ENCODE measurements at places on chromosomes 5 and 9.

- DNase-seq, result no peak
These were observed 29.3 kb downstream of the CYFIP2 start for GRCh38 chr5:157295247-157295646.

DNA sequence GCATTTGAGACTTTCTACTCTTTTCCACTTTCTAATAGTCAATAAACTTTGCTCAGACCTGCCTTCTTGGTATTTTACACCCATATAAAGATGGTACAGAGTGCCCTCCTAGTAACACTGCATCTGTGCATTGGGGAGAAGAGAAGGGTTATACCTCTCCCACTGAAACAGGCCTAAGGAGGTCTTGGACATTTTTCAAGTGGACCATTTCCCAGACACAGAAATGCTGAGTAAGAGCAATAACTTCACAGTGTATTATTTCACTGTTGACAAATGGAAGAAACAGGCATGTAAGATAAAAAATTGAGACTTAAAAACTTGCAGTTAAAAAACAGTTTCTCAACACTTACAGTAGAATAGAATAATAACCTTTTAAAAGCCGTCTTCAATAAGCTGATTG, 1224.0 kb upstream of the CDH18 start:
- no peak for DNase-seq

DNA sequence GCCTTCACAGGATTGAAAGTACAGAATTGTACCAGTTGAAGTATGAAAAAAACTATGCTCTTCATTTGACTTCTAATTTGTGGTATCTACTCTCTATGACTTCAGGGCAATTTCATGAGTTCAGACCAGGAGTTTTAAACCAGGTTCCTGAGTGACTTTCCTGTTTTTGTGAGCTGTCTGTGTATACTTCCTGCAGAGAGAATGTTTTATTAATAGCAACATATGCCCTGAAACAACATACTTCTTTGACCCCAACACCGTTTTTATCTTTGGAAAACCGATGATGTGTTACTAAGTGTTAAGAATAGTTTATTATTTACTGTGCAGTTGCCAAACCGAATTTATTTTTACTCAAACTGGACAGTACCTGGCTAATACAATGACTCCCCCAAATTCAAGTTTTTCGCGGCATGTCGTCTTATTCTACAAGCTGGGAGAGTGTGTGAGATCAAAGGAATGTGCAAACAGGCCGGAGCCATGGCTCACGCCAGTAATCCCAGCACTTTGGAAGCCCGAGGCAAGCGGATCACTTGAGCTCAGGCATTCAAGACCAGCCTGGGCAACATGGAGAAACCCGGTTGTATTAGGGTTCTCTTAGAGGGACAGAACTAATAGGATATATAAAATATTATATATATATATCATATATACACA, 58.7 kb upstream of the ERBIN start:
- no peak for DNase-seq

DNA sequence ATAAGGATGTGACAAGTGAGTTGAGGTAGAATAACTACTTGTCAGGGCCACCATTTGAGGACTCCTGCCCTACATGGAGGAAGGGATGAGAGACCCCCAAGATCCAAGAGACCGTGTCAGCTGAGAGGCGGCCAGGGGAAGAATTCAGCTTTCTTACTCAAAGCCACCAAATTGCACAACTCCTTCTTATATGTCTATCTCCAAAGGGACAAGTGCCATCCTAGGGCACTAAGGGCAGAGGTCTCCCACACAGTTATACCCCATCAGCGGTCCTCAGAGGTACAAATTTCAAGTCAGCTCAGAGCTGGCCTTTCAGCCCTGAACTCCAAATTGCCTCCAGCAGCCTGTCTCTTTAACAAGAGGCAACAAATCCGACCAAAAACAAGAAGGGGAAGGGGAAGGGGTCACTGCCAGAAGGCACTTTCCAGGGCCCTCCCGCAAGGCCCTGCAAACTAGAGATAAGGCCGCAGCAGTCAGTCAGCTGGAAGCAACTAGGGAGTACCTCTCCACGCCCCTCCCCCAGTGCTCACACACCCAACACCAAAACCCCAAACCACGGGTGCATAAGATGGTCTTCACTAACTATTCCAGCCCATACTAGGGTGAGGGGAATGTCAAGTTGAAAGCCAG, 6.1 kb upstream of the STOML2 start:
- no peak for DNase-seq

DNA sequence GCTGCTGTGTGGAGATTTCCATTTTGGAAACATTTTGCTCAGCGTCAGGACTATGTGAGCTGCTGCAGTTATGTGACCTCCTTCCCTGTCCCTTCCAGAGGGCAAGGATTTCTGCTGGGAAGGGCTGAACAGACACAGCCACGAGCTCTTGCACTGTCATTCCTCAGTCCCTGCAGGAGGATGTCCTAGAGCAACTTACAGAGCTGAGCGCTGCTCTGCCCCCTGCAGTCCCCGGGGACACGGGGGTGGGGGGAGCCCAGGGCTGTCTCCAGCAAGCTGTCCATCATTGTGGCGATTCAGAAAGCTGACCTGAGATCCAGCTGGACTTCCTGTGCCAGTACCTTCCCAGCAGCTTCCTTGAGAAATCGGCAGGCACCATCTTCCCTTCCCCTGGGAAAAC, 28.0 kb upstream of the MAP1B start:
- DNase-seq, result no peak

DNA sequence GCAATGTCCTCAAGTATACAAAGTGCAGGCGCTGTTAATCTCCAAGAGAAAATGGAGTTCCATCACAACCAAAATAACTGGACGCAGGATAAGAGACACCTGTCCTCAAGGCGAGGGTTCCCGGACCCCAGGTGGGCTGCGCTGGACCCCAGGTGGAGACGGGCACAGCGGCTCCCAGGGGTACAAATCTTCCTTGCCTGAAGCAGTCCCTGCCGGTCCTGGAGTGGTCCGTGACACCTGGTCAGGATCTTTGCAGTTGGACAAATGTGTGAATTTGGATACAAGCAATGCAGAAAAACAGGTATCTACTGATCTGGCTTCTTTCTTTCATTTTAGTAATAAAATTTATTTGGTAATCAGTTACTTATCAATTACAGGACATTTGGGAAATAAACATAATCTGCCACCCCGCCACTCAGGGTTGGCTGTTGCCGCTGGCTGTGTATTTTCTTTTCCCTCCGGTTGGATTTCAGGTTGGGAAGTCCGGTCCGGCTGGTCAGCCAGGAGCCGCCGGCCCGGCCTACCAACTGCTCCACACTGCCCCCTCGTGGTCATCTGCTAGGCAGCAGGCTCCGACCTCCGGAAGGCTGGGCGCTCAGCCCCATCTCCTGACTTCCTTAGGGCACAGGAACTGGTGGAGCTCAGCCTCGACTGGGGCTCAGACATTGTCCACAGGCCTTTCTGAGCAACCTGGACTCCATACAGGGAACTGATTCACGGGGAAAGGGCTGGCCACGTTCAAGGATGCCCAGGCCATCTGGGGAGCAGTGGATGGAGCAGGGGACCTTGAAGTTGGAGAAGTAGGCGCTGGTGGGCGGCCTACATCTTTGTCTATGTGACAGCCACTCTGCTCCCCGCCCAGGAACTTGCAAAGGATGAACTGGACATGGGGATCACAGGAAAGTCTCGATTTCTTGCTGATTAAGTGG, 43.4 kb downstream of the NXNL2 start:
- DNase-seq, result peak; percentile 13

DNA sequence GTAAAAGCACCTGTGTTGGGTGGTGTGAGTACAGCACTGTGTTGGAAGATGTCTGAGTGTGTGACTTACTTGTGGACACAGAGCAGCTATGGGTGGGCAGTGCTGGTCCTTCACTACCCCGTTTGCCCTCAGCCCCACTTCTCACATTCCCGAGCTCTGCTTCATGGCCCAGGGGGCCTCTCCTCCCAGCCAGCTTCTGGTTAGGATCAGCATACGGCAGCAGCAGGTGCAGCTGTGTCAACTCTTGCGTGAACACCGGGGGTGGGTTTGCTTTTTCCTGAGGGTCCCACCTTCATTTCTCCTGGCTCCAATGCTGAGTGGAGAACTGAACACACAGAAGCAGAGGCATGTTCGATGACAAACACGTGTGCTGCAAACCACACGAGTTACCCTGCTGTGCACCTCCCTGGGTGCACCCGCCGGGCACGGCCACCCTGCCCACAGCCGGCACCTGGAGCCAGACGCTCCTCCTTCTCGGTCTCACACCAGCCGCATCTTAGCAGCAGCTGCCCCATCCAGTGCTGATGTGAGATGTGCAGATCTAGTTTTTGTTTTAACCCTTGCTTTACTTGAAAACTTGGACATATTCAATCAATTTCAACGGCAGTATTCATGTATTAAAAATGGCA, 14.9 kb upstream of the SLC6A3 start:
- no peak for DNase-seq

Data from T-helper 2 cell (primary cell).